HTR-8/SVneo (cell line): ENCODE measurements at places on chromosomes 2 and 18.

- no peak for DNase-seq
These were observed 50.2 kb upstream of the SIGLEC15 start for GRCh38 chr18:45775241-45775676.

DNA sequence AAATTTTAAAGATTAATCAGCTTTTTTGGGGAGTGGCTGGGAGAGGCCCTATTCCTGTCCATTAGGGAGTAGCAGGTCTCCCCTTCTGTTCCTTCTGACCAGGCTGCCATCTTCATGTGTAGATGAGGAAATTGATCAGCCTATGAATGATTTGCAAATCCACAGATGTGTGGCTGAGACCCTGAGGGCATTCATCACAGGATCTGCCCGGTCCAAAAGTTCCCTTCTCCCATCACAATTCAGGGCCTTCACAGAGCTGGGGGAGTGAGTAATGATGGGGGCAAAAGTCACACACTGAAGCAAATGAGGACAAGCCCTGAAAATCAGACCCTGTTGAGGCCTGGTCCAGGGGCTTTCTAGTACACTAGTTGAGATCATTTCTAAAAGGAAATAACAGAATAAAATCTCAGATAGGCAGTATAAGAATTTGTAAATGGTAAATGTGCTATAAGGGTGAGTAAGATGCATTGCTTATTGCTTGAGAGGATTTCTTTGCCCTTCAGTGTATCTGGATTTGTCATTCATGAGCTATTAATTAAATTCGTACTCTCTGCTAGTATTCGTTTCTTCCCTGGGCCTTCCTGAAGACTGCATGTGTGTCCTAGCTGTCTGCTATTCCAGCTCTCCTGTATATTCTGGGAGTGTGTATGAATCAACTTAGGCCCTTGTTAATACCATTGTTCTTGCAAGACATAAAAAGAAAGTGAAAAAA lies 53.2 kb downstream of the SETBP1 start:
- no peak for DNase-seq

DNA sequence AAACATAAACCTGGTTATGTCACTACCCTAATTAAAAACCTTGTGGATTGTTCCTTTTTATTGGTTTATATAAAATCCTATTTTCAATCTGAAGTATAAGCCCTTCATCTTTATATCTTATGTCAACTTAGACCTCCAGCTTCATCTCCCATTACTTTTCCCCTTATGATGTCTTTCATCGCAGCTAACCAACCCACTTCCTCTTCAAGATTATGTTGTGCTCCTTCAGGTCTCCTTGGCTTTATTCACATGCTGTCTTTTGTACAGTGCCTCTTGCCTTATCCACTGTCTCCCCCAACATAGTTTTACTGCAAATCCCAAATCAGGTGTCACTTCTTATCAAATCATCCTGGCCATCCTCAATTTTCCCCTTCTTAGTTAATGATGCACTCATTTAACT lies 25.9 kb downstream of the MBD5 start:
- no peak for DNase-seq

GRCh38 chr2:11977766-11978524 lies 231.5 kb downstream of the LPIN1 start:
- DNase-seq: no peak

- no peak for DNase-seq
These were observed 49.6 kb upstream of the SLC5A7 start for GRCh38 chr2:107936433-107937359.

GRCh38 chr18:56067214-56067894 lies 479.4 kb upstream of the TCF4 start:
- DNase-seq: no peak

DNA sequence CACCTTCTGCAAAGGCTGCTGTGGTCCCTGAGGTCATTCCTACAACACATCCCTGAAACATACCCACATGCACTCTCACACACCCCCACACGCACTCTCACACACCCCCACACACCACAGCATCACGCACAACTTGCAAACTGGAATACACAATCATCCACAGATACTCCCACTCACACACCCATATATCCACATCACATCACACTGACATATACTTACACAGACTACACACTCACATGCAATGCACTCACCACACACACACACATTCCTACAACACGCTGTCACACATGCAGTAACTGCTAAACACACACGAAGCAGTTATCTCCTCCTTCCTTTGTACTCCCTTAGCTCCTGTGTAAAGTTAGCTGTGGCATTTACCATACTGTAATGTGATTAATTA lies 57.1 kb upstream of the PKDCC start:
- DNase-seq: no peak

- no peak for DNase-seq
These were observed 133.7 kb upstream of the MEIS1 start for GRCh38 chr2:66301022-66301766.
